ENCODE measurements at places on chromosomes 2 and 18.

DNA sequence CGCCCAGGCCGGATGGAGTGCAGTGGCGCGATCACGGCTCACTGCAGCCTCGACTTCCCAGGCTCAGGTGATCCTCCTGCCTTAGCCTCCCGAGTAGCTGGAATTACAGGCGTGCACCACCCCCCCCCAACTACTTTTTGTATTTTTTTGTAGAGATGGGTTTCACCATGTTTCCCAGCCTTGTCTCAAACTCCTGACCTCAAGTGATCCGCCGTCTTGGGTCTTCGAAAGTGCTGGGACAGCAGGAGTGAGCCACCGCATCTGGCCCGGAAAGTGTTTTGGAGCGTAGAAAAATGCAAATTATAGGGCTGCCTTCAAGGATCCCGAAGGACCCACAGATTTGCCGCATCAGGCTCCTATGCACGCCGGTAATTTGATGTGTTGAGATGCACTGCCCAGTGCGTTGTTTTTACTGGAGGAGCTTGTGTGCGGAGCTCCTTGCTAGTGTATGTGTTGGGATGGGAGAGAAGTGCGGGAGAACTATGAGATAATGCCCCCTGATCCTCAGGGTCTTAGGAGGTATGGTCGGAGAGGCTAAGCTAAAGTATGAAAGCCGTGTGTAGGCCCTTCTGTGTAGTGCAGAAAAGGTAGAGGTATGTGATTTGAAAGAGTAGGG is 1.2 kb upstream of the CLASP1 start:
- DNase-seq: no peak

DNA sequence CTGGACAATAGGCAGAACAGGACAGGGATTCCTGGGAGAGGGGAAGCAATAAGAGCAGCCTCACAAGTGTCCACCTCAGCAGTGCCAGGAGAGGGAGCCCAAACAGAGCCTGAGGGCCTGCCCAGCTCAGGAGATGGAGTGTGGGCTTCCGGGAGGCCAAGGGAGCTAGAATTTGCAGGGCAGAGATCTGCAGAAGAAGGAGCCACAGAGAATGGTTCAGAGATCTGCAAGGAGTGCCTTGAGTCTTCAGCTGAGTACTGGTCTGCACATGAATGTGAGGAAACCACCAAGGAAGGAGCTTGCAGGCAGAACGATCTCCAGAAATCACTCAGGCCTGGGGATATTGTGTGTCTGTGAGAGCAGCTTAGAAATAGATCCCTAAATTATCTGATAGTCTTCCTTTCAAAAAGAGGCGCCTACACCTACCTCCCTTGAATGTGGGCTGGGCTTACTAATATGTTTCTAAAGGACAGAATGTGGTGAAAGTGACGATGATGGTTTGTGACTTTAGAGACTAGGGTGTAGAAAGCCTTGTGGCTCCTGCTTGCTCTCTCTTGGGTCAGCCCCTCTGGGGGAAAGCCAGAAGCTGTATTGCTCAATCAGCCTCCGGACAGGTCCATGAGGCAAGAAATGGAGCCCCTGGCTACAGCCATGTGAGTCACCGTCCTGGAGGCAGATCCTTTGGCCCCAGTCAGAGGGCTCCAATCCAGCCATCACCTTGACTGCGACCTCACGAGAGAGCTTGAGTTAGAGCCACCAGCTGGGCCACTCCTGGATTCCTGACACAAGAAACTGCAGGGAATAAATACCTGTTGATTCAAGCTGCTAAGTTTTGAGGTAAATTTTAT is 7.6 kb upstream of the LPIN1 start:
- peak; percentile 46 for DNase-seq

- DNase-seq: no peak
Measured at GRCh38 chr2:113915082-113915819, 25.4 kb downstream of the ACTR3 start.

- DNase-seq: no peak
Measured at GRCh38 chr2:72214429-72215143, 66.9 kb upstream of the CYP26B1 start.

- no peak for DNase-seq
Measured at GRCh38 chr2:120384486-120385354, 38.8 kb downstream of the INHBB start.

DNA sequence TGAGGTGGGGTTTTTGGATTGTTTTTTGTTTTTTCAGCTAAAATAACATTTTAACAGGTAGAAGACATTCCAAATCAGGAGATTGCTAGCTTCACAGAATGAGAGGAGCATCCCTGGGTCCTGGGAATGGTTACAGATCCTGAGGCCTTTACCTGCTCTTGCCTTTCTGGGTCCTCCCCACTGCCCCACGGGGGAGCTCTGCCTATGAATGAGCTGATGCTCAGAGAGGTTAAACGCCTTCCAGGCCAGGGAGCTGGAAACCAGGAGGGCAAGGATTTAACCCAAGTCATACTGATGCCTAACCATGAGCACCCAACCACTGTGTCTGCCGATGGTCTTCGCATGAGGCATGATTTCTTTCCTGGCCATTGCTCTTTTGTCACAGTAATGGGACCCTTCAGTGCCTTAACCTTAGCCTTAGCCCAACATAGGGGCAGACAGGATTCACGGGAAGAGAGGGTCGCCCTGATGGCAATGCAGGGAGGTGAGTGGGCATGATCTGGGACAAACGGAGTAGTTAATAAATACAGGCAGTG is 16.1 kb downstream of the MOCOS start:
- DNase-seq: no peak

- DNase-seq: no peak
Measured at GRCh38 chr2:235496239-235496621, 2.4 kb downstream of the AGAP1 start.

- DNase-seq: no peak
Measured at GRCh38 chr2:189144700-189145211, 34.8 kb downstream of the COL5A2 start.

- DNase-seq: no peak
Measured at GRCh38 chr2:108316461-108317258, 28.0 kb downstream of the SULT1C2 start.

DNA sequence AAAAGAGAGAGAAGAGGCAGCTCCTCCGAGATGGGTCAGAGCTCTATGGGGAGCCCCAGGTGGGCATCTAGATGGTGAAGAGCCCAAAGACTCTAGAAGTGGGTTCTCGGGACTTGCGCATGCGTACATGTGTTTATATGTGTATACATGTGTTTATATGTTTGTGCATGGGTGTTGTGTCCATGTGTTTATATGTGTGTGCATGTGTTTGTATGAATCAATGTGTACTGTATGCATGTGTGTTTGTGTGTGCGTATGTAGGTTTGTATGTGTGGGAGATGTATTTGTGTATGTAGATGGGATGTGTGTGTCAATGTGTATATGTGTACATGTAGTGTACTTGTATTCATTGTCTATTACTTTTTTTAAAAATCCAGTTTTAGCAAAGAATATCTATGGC is 25.6 kb downstream of the DNPEP start:
- DNase-seq: no peak

All from CD4-positive, alpha-beta T cell treated with Interleukin-21 for 1 hour (primary cell).